ENCODE measurements at places on chromosomes 7 and 10. TPM values are rescaled to one million over a fixed set of nuclear protein-coding genes. Genes with fewer than 3 reads are reported as not detected.

GRCh38 chr10:78272329-78272728, 238.7 kb downstream of the RPS24 start:
- no peak for DNase-seq

DNA sequence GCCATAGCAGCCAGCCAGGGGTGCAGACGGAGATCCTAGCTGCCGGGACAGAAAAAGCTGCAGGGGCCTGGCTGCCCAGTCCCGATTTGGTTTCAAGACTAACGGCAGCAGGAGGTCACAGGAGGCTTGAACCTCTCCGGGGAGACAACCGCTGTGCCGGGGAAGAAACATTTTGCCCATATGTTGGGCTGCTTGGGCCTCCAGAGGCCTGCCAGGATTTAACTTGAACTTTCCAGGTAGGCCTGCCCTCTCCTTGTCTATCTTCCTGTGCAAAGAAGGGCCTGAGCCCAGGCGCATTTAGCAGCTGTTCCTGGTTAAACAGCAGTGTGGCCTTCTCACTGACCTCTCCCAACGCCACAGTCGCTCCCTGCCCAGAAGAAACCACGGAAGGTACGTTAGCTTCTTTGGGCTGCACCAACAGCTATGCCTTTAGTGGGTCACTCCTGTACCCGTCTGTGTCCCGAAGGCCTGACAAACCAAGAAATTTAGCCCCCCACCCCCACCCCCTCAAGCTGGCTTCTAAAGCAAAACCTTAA, 17.1 kb upstream of the PTF1A start:
- no peak for DNase-seq

DNA sequence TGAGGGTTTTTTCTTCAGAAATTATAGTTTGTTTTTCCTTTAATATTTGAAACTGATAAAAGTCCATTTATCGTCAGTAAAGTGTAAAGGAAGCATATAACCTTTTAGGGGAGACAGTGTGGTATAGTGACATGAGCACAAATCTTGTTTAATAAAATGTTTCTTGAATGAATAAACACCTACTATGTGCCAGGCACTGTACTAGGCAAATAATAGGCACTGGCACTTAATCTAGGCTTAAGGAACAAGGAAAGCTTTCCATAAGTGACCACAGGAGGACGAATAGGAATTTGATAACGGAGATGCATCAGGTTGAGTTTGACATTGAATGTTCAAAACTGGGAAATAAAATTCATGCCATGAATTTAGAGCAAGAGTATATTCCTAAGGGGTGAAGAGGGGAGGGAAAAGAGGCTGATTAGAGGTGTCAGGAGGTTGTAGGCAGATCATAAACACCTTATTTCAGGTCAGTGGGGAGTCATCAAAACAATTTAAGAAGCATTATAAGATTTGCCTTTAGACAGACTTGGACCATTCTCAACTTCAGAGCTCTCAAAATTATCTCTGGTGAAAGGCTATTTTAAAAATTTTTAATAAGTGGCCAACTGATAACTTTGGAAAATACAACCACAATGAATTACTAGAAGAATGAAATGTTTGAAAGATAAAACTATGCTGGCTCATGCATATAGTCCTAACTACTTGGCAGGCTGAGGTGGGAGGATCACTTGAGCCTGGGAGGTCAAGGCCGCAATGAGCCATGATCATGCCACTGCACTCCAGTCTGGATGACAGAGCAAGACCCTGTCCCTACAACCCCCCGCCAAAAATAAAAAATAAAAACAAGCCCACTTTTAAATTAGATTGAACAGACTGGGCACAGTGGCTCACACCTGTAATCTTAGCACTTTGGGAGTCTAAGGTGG, 22.4 kb downstream of the RALA start:
- no peak for DNase-seq

- DNase-seq = no peak
Measured at GRCh38 chr10:77915319-77916105, 11.0 kb downstream of the DLG5 start.

DNA sequence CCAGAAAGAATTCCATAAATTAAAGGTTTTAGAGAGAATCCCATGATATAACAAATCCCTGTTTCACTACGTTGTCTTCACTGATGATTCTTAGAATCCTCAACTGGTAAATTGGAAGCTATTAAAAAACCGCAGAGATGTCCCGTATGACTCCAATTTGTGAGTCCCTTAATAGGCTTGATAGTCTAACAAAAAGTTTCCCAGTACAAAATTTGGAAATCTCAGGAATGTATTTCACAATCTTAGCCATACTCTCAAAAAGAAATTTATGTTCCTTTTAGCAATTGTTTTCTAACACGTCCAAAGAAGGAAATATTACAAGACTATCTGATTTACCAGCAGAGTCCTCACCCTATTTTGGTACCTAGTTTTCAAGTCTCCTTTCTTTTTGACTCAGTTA, 2.5 kb downstream of the TES start:
- no peak for DNase-seq

DNA sequence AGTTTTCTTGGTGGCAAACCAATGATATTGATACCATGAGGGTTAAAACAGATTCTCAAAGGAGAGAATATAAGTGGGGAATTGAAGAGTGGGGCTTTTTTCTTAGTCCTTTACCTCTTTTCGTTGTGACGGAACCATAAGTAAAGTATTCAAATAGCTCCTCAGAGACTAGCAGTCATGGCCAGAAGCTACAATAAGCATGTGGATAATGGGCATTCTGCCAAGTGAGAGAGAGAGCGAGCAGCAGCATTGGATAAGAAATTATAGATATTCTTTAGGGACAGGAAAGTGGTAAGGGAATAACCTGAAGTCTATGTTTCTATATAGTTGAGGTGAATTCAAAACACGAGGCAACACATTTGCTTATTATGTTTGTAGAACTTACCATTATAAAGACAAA, 235.1 kb downstream of the SEMA3E start:
- DNase-seq = peak; percentile 15

DNA sequence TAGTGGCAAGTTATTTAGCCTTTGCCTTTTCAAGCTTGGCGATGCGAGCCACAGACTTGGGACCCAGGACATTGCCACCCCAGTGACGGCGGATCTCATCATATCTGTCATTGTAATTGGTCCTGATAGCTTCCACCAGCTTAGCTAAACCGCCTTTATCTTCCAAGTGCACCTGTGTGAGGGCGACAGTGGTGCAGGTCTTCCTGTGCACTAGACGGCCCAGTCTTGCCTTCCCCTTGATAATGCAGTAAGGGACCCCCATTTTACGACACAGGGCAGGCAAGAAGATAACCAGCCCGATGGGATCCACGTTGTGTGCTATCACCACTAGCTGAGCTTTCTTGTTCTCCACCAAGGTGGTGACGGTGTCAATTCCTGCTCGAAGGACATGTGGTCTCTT, 99.6 kb upstream of the ITGB1 start:
- no peak for DNase-seq

DNA sequence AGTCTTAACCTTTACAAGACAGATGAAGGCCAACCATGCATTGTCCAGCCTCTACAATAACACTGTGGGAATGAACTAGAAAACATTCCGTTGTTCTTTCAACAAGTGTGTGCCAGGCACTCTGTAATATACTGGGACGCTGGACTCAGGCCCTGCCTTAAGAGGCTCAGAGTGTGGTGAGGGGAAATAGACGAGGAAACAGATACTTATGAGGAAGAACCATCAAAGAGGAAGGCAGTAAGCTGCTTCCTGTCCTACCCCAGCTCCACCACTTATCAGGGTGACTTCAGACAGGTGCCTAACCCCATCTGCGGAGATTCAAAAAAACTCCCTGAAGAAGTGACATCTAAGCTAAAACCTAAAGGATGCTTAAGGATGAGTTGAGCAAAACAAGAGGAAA, 8.9 kb upstream of the TRIM8 start:
- DNase-seq = no peak

GRCh38 chr10:35211390-35211789, 84.7 kb downstream of the CREM start:
- no peak for DNase-seq

DNA sequence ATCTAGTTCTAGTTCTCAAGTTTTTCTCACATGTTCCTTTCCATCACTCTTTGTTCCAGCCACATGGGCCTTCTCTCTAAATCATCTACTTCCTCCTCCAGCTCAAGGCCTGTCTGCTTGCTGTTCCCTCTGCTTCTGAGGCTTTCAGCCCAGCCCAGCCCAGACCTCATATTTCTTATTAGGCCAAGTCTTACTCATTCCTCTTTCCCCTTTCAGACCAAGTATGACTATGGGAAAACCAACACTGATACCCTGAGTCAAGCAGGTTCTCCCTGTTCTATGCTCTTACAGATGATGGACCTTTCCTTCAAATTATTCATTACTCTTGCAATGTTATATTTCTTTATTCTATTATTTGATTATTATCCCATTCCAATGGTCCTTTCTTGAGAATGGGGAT, 80.3 kb upstream of the SEM1 start:
- DNase-seq = no peak

DNA sequence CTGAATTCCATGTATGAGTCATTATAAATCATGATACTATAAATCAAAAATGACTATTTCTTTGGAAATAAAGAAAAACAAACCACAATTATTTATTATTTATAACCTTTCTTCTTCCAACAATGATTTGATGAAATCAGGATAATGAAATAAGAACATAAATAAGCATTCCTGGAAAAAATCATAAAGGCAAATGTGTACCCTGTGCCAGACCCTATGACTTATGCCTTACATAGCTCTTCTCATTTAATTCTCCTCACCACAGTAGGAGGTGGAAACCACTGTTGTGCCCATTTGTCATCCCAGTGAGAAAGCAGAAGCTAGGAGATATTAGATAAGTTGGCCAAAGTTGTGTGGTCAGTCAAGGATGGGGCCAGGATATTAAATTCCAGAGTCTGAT, 255.1 kb downstream of the DOCK4 start:
- DNase-seq = no peak

- peak; percentile 46 for DNase-seq
Measured at GRCh38 chr7:113774182-113774807, 144.5 kb downstream of the PPP1R3A start.

DNA sequence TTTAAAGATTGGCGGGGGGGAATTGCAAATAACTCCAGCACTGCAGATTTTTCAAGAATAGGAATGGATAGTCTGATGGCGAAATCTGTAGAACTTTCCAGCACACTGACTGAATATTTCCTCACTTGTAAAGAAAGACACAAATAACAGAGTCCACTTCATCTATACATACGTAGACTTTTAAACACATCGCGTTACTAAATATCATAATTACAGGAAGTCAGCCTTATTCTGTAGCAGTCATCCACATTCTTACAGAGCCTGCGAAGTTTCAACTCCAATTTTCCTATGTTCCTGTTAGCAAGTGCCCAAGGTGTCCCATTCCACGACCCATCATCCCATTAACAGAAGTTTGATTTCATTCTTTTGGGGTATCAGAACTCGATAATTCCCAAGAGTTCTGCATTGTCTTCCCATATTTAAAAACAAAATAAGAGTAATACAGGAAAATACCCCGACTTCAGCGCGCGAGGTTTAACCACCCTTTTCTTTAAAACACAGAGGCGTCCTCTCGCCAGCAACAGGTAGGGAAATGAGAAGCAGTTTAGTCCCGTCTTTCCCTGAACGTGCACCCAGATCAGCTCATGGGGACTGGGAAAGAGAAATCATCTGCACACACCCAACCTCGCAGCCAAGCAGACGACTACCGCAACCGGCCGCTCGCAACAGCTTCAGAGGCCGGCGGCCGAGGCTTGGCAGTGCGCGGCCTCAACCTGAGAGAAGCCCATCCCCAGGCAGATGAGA, 880 bp downstream of the HERC4 start:
- DNase-seq = peak; percentile 45

GRCh38 chr10:113663908-113664307, at the start of gene NRAP:
Gene NRAP (minus strand): TSS chr10:113664041. CDS start chr10:113663882, 159 bp downstream.
- DNase-seq = no peak

DNA sequence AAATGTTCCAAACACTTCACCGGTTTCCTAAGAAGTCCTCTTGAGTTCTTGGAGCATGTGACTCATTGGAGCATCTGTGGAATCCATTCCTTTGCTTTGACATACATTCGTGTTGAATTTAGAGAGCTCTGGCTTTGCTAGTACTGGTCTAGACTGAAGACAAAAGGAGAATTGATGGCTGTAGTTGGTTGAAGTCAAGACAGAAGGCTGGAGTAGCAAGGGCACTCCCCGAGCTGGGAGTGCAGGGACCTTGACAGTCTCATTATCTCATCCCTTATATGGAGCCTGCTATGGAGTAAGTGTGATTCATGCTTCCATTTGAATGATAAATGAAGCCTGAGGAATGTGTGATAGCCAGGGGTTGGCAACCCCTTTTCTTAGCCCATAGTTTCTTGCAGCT, 1249.1 kb downstream of the TYW1 start:
- no peak for DNase-seq

DNA sequence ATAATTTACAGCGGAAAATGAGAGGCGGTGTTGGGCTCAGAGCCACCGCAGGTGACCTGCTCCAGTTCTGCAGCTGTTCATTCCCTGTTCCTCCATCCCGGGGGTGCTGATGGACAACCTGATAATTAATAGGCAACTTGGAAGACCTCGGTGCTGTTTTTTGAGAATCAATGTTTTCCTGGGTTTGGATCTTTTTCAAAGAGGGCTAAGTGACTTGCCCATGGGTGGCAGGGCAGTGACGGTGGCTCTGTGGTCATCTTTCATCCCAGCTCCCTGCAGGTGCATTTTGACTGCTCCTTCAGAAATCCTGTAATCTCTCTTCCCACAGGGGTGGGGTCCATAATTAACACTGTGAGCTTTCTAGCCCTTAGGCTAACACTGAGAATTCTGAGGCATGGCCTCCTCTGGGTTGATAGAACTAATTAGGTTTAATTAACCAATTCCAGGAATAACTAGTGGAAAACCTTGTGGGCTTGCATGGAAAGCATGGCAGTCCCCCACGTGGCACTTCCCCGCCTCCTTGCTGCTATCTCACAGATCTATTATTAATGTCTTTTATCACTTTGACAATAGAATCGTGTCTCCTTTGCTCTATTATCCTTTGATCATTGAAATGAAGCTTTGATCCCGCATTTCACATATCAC, 217.9 kb downstream of the GLRX3 start:
- DNase-seq = no peak

- no peak for DNase-seq
Measured at GRCh38 chr7:17016402-17017010, 134.7 kb upstream of the AGR3 start.

DNA sequence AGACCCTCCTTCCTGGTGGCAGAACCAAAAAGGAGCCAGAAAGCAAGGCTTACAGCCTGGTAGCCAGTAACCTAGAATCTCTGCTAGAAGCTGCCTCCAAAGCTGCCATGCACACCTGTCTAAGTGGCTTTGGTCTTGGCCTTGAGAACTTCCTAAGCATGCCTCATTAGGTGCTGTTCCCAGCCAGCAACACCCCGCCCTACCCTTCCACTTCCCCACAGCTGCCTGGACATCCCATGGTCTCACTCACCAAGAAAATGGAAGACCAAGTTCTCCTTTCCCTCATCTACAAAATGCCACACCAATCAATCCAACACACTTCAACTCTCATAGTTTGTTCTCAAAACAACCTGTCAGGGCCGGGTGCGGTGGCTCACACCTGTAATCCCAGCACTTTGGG, 4.2 kb downstream of the PSAP start:
- no peak for DNase-seq

GRCh38 chr10:7085913-7086589, 324.8 kb downstream of the SFMBT2 start:
- DNase-seq = peak; percentile 23

The FAM25A gene
- total RNA-seq = not detected

The HMX2 gene
- not detected for total RNA-seq

The TMEM229A gene
- not detected for total RNA-seq

The FAM221A gene
- 2.2 TPM for total RNA-seq
